ENCODE measurements at places on chromosomes 5 and 9. TPM values are rescaled to one million over a fixed set of nuclear protein-coding genes. Genes with fewer than 3 reads are reported as not detected.

Gene MEIKIN
- total RNA-seq, result 0.52 TPM

Gene EGFL7
- total RNA-seq, result 51.7 TPM

Gene NSG2
- under 0.01 TPM for total RNA-seq

Gene INSL6
- total RNA-seq, result not detected

Gene PCDHA5
- not detected for total RNA-seq

Gene ZNF883
- 3.1 TPM for total RNA-seq

Gene CCDC112
- 1.0 TPM for total RNA-seq

Gene THG1L
- total RNA-seq, result 31.3 TPM

Gene LECT2
- total RNA-seq, result not detected

Gene STX17
- total RNA-seq, result 18.3 TPM

Gene GRIA1
- 1.0 TPM for total RNA-seq

Gene ZNF879
- total RNA-seq, result 4.7 TPM

Gene C5orf46
- not detected for total RNA-seq

Gene IFNK
- total RNA-seq, result not detected

Gene RNF208
- total RNA-seq, result not detected

Gene FGFR4
- total RNA-seq, result 51.1 TPM

Gene PCDHGA8
- total RNA-seq, result 3.7 TPM

Gene CCL21
- 15.7 TPM for total RNA-seq

Gene TUSC1
- total RNA-seq, result 9.9 TPM

Gene ORM2
- not detected for total RNA-seq

Gene GDF9
- 0.52 TPM for total RNA-seq

Gene ARHGEF39
- total RNA-seq, result 0.52 TPM

Gene TAF11L7
- not detected for total RNA-seq

Gene SYK
- 4.7 TPM for total RNA-seq

Gene RANBP17
- total RNA-seq, result 79.9 TPM

Gene NTNG2
- under 0.01 TPM for total RNA-seq

Gene KCNMB1
- total RNA-seq, result under 0.01 TPM

Gene OR1J1
- total RNA-seq, result not detected

Gene JAK2
- total RNA-seq, result 14.6 TPM

Gene PKN3
- 2.1 TPM for total RNA-seq

Gene F12
- not detected for total RNA-seq

Gene ROPN1L
- not detected for total RNA-seq

Gene KLHL3
- 4.2 TPM for total RNA-seq

Gene TOR2A
- total RNA-seq, result 2.6 TPM

Gene CDH18
- 12.0 TPM for total RNA-seq

Gene ZDHHC12
- 2.6 TPM for total RNA-seq

Gene MAT2B
- total RNA-seq, result 47.5 TPM

Gene CRB2
- total RNA-seq, result under 0.01 TPM

Gene JAKMIP2
- total RNA-seq, result 0.52 TPM

Gene RANBP3L
- total RNA-seq, result 0.52 TPM

Gene GNPDA1
- total RNA-seq, result 25.1 TPM

Gene PHPT1
- 109 TPM for total RNA-seq

Gene TXNDC8
- not detected for total RNA-seq

Gene C5
- 9.9 TPM for total RNA-seq

Gene AK8
- total RNA-seq, result 0.52 TPM

Gene C5orf52
- total RNA-seq, result not detected
